PC-9 (cell line): ENCODE measurements at places on chromosomes 7 and 10.

DNA sequence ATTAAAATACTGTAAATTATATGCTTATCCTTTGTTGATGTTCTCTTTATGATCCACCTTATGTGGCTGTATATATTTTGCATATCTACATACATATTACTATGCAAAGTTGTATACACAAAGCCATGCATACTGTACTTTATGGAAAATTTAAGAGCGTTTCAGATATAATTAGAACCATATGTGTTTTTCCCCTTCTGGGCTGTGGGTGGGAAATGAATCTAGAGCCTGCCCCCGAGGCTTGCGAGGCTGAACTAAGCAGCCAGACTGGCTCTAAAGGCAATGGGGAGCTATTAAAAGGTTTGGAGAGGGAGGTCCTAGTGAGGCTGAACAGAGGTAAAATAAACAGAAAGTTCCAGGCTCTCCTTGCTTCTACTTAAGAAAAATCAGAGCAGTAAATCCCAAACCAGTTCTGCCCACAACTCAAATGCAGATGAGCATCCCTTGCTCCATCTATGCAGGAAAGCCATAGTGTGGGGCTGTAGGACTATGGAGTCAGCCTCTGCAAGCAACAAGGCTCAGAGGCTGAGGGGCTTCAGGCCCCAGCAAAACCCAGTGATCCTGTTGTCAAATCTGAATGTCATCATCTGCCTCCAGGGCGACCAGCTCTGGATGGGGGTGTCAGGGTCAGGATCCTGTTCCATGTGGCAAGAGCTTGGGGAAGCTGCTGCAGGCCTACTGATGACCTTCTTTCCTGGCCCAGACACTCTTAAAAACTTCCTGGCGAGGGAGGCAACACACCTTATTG lies 14.1 kb upstream of the DDIT4 start:
- no peaks in the 10 kb centered on the region for H3K27me3 ChIP-seq
- DNase-seq: no peak
- no peaks in the 10 kb centered on the region for H3K36me3 ChIP-seq
- peak overlapping the region; percentile 97 for H3K27ac ChIP-seq
- no peak overlapping the region for H3K4me3 ChIP-seq

DNA sequence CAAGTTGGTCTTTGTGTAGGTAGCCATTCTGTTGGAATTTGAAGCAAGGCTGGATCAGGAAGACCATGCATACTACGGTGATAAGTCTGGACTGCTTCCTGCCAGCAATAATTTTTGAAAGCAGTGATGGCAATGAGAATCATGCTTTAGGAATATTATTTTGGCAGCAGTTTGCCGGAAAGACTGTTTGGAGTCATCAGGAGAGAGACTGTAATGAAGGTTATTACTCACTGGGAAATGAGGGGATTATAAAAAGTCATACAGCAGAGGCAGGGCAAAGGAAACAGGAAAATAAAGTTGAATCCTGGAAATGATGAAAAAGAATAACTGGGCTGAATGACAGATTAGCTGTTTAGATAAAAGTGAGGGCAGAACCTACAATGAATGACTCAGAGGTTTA lies 1136.8 kb upstream of the AUTS2 start:
- no peaks in the 10 kb centered on the region for H3K27me3 ChIP-seq
- no peaks in the 10 kb centered on the region for H3K4me1 ChIP-seq
- H3K4me3 ChIP-seq: no peak overlapping the region
- no peaks in the 10 kb centered on the region for H3K36me3 ChIP-seq
- no peak for DNase-seq

DNA sequence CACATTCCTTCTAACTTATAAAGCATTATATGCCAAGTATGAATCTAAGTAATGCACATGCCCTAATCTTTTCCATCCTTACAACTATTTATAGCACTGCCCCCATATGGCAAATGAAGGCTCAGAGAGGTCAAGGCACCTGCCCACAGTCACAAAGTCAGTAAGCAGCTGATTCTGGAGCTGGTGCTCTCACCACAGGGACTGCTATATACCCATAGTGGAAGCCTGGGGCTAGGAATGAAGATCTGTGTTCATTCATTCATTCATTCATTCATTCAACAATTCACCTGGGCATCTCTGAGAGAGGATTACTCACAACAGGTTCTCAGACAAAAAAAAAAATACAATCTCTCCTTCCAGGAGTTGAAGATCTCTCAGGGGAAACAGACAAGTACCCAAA lies 213.4 kb downstream of the KCNMA1 start:
- H3K4me1 ChIP-seq: no peaks in the 10 kb centered on the region
- no peak overlapping the region for H3K4me3 ChIP-seq
- no peaks in the 10 kb centered on the region for H3K36me3 ChIP-seq
- H3K27me3 ChIP-seq: no peaks in the 10 kb centered on the region

- no peak overlapping the region for H3K27ac ChIP-seq
- no peaks in the 10 kb centered on the region for H3K27me3 ChIP-seq
- H3K4me3 ChIP-seq: no peak overlapping the region
- no peaks in the 10 kb centered on the region for H3K36me3 ChIP-seq
Observed at GRCh38 chr7:111083413-111083812, 7.5 kb upstream of the LRRN3 start.

- no peaks in the 10 kb centered on the region for H3K27me3 ChIP-seq
- H3K4me1 ChIP-seq: no peaks in the 10 kb centered on the region
- no peak overlapping the region for H3K27ac ChIP-seq
Observed at GRCh38 chr7:127761196-127761595, 109.2 kb downstream of the SND1 start.

DNA sequence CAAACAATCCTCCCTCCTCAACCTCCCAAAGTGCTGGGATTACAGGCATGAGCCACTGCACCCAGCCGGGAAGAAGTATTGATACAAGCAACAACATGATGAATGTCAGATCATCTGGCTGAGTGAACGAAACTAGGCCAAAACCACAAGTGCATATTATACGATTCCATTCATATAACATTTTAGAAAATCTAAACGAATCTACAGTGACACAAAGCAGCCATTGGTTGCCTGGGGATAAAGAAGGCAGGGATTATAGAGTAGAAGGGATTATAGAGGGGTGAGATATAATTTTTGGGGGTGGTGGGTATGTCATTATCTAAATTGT lies 11.5 kb upstream of the RHBDD2 start:
- H3K36me3 ChIP-seq: no peaks in the 10 kb centered on the region
- peaks cover 13% of the 10 kb centered on the region for H3K4me1 ChIP-seq
- H3K27ac ChIP-seq: no peak overlapping the region
- H3K27me3 ChIP-seq: no peaks in the 10 kb centered on the region

DNA sequence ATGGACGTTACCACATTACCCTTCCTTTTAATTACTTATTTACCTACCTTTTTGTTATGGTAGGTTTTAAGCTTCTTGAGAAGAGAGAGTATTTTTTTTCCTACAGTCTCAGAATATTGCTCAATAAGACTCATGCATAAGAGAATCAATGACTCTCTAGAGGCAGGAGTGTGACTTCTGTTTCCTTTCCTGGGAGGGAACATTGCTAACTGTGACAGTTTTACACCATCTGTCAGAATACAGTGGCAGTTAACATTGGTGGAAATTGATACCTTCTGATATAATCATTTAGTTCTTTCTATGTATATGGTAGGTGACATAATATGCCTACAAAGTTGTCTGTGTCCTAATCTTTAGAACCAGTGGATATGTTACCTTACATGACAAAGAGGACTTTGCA lies 348.7 kb upstream of the POT1 start:
- no peak overlapping the region for H3K27ac ChIP-seq
- no peaks in the 10 kb centered on the region for H3K4me1 ChIP-seq
- H3K36me3 ChIP-seq: no peaks in the 10 kb centered on the region
- no peak overlapping the region for H3K4me3 ChIP-seq
- H3K27me3 ChIP-seq: no peaks in the 10 kb centered on the region

DNA sequence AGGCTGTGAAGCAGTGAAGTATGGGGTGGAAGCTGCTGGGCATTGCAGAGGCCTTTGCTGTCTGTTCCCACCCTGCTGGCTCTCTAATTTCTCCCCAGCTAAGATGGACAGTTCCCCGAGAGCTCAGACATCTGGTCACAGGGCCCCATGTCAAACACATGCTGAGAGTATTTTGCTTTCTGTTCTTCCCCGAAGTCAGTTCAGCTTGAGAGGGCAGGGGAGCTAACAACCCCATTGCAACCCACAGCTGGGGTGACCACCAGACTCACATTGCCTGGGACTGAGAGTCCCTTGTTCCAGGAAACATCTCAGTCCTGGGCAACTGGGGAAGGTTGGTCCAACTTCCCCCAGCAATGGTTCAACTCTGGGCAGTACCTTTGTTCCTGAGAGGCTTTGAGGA lies 52.8 kb downstream of the ABCA13 start:
- no peaks in the 10 kb centered on the region for H3K4me1 ChIP-seq
- no peak for DNase-seq
- H3K27ac ChIP-seq: no peak overlapping the region

GRCh38 chr10:29583674-29584073 lies 51.1 kb downstream of the SVIL start:
- no peak overlapping the region for H3K27ac ChIP-seq
- peaks cover 37% of the 10 kb centered on the region for H3K4me1 ChIP-seq
- no peaks in the 10 kb centered on the region for H3K36me3 ChIP-seq
- no peak overlapping the region for H3K4me3 ChIP-seq
- DNase-seq: peak; percentile 52
- H3K27me3 ChIP-seq: no peaks in the 10 kb centered on the region

GRCh38 chr10:126250045-126250444 lies 138.2 kb downstream of the ADAM12 start:
- no peaks in the 10 kb centered on the region for H3K36me3 ChIP-seq
- DNase-seq: no peak
- peaks cover 19% of the 10 kb centered on the region for H3K4me1 ChIP-seq
- no peak overlapping the region for H3K4me3 ChIP-seq
- H3K27me3 ChIP-seq: no peaks in the 10 kb centered on the region
- no peak overlapping the region for H3K27ac ChIP-seq

GRCh38 chr10:89332123-89332633 lies 4.4 kb downstream of the IFIT3 start:
- peaks cover 19% of the 10 kb centered on the region for H3K4me1 ChIP-seq
- no peak overlapping the region for H3K4me3 ChIP-seq
- H3K36me3 ChIP-seq: no peaks in the 10 kb centered on the region
- DNase-seq: no peak
- H3K27ac ChIP-seq: no peak overlapping the region

DNA sequence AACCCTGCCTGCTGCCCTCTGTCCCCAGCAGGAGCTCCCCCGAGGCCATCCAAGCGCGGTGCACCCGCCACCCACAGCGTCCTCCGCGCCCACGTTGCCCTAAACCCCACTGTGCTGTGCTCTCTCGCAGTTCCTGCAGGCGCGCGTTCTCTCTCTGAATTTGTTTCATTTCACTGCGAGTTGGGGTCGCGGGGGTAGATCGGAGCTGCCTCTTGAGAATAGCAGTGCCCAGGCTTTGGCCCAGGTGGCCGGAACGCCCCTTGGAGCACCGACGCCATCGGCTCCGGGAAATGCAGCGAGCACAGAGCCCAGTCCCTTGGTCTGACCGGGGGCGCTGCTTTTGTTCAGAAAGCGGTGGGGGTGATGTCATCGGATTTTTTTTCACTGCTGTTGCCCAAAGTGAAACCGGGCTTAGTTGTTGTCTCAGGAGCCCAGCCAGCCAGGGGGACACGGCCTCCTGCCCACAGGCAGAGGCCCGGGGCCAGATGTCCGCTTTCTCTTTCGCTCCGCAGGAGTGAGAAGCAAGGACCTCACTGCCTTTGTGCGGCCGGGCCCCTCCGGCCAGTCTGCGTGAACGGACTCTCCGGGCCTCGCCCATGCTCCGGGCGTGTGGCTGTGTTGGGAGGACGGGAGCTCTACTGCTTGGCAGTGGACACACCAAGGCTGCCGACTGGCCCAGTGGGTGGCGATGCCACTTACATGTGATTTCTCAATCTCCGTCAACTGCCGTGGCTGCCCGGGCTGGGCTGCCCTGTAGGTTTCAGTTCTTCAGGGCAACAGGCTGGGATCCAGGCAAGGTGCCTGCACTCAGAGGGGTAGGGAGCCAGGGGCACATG lies 43.1 kb downstream of the FOXK1 start:
- peak overlapping the region; percentile 50 for H3K27ac ChIP-seq
- peak; percentile 72 for DNase-seq
- 0 out of 2 replicates have a peak, but pooled peaks cover 5% of the 10 kb centered on the region for H3K4me1 ChIP-seq
- H3K27me3 ChIP-seq: no peaks in the 10 kb centered on the region
- peak overlapping the region; percentile 42; the same call in 1 of the 2 replicates for H3K4me3 ChIP-seq

DNA sequence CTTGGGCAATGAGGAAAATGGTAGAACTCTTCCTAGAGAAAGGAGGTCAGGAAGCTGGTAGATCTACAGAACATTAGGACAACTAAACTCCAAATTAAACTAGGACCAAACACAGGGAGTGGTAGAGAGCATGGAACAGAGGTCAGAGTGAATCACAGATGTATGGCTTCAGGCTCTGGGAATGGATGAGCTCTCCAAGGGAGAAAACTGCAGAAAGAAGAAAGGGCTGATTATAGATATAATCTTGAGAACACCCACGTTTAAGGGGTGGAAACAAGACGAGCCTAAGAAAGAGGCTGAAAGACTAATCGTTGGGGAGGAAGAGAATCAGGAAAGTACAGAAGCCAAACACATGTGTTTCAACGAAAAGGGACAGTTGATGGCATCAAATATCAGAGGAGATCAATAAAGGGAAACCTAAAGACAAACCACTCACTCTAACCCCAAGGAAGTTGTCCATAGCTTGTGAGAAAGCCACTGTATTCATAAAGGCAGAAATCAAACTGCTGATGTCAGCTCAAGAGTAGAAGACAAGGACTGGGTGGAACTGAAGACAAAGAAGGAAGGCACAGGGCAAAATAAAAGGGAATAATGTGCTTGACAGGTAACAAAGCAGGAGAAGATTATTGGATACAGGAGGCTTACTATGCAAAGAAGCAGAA lies 41.4 kb downstream of the NUDCD3 start:
- no peaks in the 10 kb centered on the region for H3K4me1 ChIP-seq
- H3K27ac ChIP-seq: no peak overlapping the region
- DNase-seq: no peak
- peaks cover 34% of the 10 kb centered on the region for H3K36me3 ChIP-seq
- H3K27me3 ChIP-seq: no peaks in the 10 kb centered on the region
- no peak overlapping the region for H3K4me3 ChIP-seq

- no peak for DNase-seq
- no peak overlapping the region for H3K27ac ChIP-seq
- no peaks in the 10 kb centered on the region for H3K4me1 ChIP-seq
- H3K4me3 ChIP-seq: no peak overlapping the region
- H3K27me3 ChIP-seq: no peaks in the 10 kb centered on the region
Observed at GRCh38 chr7:88485821-88486220, 179.1 kb upstream of the STEAP4 start.

- H3K4me1 ChIP-seq: no peaks in the 10 kb centered on the region
- no peak for DNase-seq
- H3K4me3 ChIP-seq: no peak overlapping the region
Observed at GRCh38 chr10:94963901-94964300, 25.4 kb downstream of the CYP2C9 start.

DNA sequence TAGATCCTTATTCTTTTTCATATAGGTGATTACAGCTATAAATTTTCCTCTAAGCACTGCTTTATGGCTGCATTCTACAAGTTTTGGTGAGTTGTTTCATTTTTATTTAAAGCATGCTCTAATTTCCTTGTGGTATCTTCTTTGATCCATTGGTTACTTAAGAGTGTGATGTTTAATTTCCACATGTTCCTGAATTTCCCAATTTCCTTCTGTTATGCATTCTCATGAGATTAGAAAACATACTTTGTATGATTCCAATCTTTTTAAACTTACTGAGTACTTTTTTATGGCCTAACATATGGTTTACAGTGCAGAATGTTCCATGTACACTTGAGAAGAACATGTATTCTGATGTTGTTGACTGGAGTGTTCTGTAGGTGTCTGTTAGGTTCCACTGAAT lies 53.4 kb downstream of the MYL10 start:
- no peaks in the 10 kb centered on the region for H3K4me1 ChIP-seq
- H3K27me3 ChIP-seq: peaks cover 5% of the 10 kb centered on the region; the same call in 1 of the 2 replicates
- no peak overlapping the region for H3K27ac ChIP-seq
- no peak overlapping the region for H3K4me3 ChIP-seq
- H3K36me3 ChIP-seq: no peaks in the 10 kb centered on the region
